ENCODE measurements at places on chromosomes 4 and X.

- no peak for DNase-seq
Measured at GRCh38 chr4:61896634-61897033, 696.5 kb downstream of the ADGRL3 start.

DNA sequence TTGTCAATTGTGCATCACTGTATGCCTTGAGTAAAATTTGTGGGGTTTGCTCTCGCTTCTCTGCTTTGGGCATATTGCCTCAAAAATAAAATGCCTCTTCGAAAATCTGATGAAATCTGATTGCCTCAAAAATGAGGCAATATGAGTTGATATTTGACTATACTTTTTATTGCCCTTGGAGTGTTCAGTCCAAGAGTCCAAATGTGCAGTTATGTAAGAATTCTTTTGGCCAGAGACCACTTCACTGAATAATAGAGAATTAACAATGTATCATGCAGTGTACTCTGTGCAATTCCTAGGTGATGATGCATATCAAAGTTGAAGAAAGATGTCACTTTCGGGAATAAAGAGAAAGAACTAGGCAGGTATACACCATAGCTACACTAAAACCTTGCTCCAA, 8.6 kb downstream of the MAOA start:
- no peak for DNase-seq

DNA sequence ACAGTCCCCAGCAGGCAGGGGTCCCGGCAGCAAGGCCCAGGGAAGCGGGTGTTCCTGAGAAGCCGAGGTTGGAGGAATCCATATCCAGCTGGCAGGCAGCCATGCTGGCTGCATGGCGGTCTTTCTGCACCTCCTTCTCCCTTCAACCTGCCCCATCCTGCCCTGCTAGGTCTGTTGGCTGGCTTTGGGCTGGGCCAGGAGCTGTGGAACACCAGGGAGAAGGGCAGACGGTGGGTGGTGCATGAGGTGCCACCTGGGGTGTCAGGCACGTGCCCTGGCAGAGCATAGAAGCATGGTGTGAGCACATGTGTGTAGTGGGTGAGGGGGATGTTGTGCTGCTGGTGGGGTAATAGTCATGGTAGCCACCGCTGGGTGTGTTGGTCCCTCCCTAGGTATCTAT, 150.1 kb downstream of the PJA1 start:
- no peak for DNase-seq

DNA sequence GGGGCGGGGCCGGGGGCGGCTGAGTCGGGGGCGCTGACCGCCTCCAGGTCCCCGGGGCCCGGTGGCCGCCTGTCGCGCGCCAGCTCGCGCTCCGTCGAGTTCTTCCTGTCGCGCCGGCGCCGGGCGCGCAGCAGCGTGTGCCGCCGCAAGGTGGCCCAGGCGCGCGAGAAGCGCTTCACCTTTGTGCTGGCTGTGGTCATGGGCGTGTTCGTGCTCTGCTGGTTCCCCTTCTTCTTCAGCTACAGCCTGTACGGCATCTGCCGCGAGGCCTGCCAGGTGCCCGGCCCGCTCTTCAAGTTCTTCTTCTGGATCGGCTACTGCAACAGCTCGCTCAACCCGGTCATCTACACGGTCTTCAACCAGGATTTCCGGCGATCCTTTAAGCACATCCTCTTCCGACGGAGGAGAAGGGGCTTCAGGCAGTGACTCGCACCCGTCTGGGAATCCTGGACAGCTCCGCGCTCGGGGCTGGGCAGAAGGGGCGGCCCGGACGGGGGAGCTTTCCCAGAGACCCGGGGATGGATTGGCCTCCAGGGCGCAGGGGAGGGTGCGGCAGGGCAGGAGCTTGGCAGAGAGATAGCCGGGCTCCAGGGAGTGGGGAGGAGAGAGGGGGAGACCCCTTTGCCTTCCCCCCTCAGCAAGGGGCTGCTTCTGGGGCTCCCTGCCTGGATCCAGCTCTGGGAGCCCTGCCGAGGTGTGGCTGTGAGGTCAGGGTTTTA, 1.5 kb downstream of the ADRA2C start:
- DNase-seq = no peak

DNA sequence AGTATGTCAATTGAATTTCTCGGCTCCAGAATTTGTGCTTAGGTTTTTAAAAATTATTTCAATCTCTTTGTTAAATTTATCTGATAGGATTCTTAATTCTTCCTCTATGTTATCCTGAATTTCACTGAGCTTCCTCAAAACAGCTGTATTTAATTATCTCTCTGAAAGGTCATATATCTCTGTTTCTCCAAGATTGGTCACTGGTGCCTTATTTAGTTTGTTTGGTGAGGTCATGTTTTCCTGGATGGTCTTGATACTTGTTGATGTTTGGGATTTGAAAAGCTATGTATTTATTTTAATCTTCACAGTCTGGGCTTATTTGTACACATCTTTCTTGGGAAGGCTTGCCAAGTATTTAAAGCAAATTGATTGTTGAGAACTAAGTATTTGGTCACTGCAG, 24.7 kb upstream of the HERC3 start:
- DNase-seq = no peak

GRCh38 chr4:4425119-4425690, 38.3 kb downstream of the NSG1 start:
- DNase-seq = no peak

DNA sequence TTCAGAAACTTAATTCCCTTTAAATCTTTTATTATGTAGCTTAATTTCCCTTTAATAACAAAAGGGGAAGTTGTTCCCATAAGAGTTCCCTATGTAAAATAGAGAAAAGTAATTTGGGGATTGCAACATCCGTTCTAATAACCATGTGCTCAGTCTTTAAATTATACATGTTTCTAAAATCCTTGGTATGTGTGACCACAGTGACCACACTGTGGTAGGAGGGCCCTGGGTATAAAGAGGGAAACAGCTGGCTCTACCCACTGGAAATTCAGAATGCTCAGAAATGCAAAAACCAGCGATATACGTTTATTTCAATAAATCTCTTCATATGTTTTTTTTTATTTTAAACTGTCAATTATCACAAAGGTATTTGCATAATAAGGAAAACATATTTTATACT, 219.1 kb downstream of the FGF13 start:
- no peak for DNase-seq

GRCh38 chr4:38182334-38182998, 222.3 kb downstream of the PTTG2 start:
- no peak for DNase-seq

DNA sequence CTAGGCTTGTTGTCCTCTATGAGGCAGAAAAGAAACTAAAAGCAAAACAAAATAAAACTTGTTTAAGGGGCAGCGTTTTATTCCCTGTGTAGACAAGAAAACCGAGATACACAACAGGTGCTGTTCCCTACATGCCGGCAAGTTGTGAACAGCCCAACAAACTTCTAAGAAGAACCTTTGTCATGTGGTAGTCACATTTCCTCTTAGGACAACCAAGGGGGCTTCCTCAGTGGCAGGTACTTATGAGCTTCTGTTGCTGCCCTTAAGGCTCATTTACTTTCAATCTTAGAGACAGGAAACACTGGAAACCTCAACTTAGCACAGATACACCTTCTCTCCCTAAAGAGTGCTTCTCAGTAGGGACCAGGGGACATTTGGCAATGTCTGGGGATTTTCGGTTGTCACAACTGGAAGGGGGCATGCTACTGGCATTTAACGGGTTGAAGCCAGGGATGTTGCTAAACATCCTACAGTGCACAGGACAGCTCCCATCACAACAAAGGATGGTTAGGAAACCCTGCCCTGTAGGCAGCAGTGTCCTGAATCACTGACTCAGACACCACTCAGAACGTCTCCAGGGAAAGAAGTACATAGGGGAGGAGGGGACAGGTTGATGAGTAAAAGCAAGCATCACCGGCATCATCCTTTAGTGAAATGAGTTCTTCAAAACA, 111.0 kb downstream of the ASB9 start:
- DNase-seq = no peak

DNA sequence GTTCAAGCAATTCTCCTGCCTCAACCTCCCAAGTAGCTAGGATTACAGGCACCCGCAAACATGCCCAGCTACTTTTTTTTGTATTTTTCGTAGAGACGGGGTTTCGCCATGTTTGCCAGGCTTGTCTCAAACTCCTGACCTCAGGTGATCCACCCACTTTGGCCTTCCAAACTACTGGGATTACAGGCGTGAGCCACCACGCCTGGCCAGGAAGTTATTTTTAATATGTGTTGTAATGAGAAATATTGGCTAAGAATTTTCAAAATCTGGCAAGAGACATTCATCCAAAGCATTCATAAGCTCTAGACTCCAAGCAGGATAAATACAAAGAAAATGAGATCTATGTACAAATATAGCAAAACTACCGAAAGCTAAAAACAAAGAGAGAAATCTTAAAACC, 18.0 kb upstream of the METAP1 start:
- DNase-seq = no peak

DNA sequence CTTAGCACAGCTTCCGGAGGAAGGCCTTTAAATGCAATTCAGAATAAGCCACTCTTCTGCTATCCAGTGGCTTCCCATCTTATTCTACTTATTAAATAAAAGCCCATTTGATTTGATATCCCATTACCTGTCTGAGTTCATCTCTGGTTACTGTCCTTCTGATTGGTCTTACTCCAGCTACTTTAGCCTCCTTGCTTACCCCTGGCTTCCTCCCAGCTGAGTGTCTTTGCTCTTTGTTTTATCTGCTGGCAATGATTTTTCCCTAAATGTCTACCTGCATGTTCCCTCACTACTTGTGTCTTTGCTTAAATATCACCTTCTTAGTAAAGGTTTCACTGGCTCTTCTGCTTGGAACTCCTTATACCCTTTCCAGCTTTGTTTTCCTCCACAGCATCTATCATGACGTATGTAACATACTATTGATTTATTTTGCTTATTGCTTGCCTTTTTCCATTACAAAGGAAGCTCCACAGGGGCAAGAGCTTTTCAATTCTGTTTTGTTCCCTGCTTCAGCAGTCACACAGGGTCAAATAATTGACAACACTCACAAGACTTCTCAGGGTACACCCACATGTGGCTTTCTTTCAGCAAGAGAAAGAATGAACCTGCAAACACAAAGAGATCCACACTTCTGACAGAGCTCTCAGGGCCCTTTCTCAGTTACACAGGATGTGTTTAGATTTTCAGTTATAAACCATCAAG, 63.8 kb downstream of the TBC1D19 start:
- no peak for DNase-seq

- DNase-seq = no peak
Measured at GRCh38 chr4:79865201-79865597, 207.8 kb downstream of the ANTXR2 start.

DNA sequence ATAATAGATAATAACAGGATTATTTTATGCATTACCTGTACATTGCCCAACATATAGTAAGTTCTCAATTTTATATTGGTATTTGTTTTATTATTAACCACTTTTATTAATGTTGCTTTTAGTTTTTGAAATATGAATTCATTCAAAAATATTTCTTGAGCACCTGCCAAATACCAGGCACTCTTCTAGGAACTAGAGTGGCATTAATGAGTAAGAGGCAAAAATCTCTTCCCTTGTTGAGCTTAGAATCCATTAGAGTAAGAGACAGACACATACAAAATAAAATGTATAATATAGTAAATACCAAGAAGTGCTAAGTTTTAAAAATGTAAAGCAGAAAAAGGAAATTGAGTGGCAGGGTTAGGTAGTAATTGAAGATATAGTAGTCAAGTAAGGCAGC, 45.8 kb downstream of the TET2 start:
- no peak for DNase-seq

DNA sequence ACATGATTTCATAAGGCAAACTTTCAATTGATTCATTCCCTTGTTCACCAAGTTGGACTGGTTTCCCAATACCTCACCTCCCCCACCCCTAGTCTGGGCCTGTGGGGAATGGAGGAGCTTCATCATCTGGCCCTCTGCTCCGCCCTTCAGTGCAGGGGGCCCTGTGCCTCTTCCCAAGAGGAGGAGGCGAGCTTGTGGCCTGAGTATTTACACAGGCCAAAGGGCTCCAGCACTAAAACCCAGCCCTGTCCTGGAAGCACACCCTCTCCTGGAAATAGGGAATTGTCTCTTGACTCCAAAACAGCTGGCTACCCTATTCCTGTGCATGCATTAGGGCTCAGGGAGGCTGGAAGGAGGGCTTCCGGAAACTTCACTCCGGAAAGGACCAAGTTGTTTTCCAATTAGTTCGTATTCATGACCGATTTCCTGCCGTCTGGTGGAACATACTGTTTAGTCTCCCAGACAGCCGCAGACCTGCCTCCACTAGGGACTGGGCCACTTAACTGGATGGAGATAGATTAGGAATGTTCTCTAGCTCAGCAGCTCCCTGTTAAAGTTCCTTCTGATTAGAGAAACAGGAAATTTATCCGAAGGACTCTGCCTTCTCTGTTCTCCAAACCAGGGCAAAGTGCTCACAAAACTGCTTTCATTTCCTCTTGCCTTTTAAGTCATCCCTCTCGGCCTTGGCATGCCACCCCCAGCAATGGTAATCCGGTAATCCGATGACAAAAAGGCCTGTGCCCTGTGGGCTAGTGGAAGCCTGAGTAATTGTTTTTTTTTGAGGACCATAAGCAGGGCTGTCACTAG, 5.8 kb downstream of the SRPX2 start:
- no peak for DNase-seq

DNA sequence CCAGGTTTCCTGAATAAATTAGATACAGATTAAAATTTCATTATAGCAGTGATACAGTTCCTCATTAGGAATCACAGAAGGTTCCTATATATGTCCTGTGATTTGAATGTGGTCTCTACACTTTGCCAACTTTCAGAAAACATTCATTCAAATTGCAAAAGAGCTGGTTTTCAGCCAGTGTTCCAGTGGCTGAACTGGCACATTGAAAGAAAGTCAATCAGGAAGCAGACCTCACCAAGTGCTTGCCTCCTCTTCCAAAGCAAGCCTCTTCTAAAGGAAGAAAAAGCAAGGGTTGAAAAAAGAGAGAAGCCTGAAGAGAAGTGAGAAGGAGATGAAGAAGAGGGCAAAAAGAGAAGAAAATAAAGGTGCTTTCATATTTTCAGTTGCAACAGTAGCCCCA, 12.7 kb downstream of the KLHL34 start:
- no peak for DNase-seq

DNA sequence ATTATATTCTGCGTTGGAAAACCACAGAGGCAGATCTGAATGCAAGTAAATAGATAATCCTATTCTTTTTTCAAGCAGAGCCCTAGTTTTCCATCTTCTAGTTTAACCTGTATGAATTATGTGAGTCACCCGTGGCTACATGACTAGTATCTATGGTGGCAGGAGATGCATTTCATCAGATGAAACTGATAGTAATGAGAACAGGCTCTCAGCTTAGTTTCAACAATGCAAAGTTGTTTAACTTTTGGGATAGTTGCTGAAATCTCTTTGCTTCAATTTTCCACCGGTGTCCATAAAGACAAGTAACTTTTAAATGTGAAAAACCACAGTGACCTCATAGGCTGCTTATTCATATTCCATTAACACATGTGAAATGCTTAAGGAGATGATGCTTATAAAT, 1317.4 kb upstream of the TENM3 start:
- no peak for DNase-seq

DNA sequence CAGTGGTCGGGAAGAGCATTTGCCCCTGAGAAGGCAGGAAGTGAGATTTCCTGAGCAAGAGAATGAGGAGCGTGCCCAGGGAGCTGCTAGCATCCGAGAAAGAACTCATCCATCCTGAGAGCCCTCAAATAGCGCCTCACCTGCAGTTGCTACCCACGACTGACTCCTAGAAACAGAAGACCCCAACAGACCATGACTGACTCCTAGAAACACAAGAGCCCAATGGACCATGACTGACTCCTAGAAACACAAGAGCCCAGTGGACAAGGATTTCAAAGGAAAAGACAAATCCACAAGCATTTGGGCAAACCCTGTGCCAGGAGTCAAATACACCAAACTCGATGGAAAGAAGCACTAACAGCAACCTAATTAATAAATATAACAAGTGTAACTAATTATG, 575.2 kb upstream of the FRG1 start:
- DNase-seq = no peak

- no peak for DNase-seq
Measured at GRCh38 chr4:106801386-106801785, 234.7 kb downstream of the DKK2 start.

All from esophagus squamous epithelium (tissue), 5 donors.